ENCODE measurements at places on chromosomes 7 and 10.
A peak's percentile ranks its signal among the peaks of the same experiment; 100 is the strongest.

GRCh38 chr7:19139706-19140327 is 5.4 kb downstream of the FERD3L start:
- no peak for DNase-seq

- no peak for DNase-seq
Measured at GRCh38 chr7:101332026-101332425, 10.4 kb upstream of the IFT22 start.

GRCh38 chr7:33798686-33799325 is 106.5 kb upstream of the BMPER start:
- DNase-seq = no peak

- no peak for DNase-seq
Measured at GRCh38 chr10:47225219-47225927, 74.6 kb upstream of the GDF10 start.

DNA sequence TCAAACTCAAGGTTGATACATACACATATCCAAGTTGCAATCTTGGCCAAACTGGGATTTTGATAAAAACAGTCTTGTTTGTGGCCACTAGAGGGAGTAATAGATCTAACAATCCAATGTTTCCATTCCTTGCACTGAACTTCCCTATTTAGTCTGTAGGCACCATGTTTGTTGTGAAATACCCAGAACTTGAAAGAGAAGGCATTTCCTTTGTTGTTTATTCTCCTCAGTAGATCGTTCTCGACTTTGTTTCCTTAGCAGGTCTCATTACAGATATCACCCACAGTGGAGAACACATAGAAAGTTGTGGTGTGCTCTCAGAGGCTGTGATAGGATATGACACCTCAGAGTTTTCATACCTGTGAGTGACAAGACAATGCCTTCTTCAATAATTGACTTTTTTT is 70.3 kb upstream of the MXI1 start:
- DNase-seq = peak; percentile 74

- peak; percentile 35 for DNase-seq
Measured at GRCh38 chr7:100132697-100133151, 6.0 kb downstream of the MBLAC1 start.

GRCh38 chr7:149469806-149470205 is 8.9 kb upstream of the ZNF777 start:
- no peak for DNase-seq

GRCh38 chr7:131591687-131592319 is 35.4 kb upstream of the PODXL start:
- no peak for DNase-seq

DNA sequence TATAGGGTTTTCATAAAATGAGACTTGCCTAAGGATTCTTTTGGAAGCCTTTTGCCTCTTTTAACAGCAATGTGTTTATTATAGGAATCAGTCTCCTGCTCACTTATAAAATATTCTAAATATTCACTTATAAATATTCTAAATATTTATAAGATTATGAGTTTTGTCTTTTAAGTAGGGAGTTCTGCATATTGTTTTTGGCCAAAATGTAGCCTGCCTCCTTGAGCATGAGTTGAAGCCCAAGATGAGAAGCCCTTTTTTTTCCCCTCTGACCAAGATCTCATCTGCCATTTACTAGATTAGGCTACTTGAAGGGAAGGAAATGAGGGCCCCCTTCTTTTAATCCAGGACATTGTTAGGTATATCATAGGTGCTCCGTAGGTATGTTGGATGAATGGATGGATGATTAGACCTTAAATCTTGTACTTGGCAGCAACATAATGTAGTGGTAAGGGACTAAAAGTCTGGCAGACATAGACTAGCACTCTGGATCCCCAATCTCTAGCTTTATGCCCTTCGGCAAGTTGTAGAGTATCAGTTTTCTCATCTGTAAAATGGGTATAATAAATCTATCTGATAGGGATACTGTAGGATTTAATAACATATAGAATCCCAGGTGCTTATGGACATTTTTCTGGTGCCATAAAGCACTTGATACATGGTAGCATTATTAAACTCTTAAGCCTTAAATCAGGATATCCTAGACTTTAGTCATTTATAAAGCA is 59.1 kb downstream of the ARID5B start:
- no peak for DNase-seq

DNA sequence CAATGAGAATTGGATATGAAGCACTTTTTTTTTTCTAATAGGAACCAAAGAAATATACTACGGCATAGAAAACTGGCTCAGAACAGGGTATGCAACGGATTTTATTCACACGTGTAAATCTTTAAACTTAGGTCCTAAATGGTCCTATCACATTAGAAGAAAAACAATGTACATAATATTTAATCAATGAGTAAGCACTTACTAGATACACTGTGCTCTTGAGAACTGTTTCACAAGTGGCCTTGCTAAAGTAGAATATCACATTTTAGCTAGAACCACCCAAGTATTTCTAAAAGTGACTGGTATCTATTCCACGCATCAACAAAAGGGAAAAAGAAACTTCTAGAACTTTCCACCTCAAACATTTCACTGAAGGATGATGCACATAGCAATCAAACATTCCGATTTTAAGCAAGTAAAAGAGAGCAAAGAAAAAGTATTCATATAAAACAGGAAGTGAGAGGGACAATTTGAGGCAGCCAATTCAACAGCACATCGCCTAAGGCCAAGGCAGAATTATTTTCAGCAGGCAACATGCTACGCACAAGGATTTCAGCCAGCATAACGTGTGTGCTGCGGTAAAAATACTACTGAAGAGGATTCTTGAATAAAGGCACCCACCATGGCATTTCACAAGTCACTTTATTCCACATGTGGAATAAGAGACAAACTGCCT is 55.8 kb downstream of the PARD3 start:
- no peak for DNase-seq

DNA sequence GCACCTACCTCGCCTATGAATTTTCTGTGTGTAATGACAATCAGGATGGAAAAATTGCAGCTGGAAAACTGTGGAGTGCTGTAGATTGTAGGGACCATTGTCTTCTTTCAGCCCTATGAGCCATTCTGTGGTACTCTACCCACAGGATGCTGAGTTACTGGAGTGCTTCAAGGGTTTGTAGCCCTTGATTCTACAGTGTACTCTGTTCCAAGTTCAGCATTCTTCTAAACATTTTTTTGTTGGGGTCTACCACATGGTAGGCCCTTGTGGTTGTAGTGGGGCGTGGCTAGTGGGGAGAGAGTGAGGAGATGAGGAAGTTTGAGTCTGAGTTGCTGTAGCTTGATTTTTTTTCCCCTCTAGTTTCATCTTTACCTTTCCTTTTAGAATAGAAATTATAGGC is 33.5 kb downstream of the REEP3 start:
- no peak for DNase-seq

GRCh38 chr7:4815609-4816418 is 40.4 kb downstream of the AP5Z1 start:
- no peak for DNase-seq

- no peak for DNase-seq
Measured at GRCh38 chr10:115674496-115674895, 581.3 kb downstream of the ATRNL1 start.

- no peak for DNase-seq
Measured at GRCh38 chr7:138030679-138031351, 28.9 kb upstream of the CREB3L2 start.

DNA sequence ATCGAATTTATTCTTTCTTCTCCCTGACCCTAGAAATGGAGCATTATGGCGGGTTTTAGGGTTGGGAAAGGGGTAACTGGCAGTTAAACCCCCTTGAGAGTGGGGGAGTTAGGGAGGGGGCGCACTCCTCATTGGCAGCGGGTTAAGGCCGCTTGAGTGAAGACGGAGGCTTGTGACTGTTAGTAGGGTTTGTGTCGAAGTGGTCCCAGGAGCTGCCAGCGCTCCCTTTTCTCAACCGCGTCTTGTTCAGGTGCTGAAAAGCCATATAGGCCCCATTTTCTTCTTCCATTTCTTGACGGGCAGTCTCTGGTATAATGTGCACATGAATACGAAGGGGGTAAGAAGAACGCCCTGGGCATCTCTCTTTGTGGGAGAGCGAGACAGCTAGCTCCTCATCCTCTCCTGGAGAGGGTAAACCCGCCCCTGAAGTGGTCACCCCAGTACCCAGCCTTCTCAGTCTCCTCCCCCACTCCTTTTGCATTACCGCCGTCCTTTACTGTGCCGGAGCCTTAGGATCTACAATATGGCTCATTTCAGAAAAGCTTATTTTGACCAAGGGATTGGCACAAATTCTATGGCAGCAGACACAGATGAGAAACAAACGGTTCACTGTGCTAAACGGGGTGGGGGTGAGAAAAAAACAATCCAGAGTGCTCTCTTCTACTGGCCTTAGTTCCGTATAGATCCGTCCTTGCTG is 836 bp downstream of the KMT2E start:
- peak; percentile 60 for DNase-seq

DNA sequence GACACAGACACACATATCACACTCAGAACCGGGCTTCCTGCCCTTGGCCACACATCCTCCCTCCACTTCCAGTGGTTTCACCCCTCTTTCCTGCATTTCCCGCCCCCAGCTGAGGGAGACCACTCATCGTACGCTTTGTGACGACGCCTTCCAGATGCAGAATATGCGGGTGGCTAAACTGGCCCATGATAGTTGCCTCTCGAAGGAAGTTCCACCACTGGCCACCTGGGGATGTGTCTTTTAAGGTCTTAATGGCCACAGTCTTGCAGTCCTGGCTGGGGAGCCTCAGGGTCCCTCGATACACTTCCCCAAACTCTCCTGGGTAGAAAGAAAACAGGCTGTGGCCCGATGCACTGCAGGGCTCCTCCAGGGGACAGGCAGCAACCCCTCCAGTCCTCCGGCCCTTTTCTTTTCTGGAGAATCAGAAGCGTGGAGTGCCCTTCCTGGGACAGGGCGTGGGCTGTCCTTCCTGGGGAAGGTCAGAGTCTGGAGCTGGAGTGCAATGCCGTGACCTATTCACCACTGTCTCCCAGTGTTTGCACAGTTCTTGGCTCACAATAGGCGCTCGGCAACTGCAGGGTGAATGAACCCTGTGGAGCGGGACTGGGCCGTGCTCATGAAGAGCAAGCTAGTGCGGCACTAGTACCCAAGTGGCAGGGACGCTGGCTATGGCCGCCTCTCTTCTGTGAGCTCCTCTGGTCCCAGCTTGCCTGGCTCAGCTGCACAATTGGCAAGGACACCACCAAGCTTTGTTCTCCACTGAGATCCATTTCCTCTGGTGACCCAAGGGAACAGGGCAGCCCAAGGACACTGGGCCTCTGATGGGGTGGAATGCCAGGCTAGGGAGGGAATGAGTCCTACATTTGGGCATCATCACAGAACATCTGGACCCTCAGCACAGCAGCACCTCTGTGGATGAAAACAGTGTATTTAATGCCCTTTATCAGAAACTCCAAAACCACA is 13.2 kb downstream of the EPHA1 start:
- DNase-seq = no peak

DNA sequence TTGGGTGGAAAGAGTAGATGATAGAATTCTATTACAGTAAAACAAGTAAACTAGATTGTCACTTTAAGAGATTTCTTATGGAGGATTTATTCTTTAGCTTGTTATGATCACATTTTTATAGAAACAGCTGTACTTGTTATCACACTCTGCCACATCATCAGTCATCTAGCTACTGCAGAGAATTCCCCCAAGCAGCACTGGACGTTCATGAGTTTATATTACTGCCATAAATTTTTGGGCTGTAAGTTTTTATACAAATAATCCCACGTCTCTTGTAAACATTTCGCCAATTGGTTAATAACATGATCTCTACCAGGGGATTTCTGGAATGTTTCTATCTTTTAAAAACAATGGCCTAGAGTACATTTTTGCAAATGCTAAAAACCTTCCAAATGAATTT is 238.8 kb downstream of the POLR1F start:
- DNase-seq = no peak

DNA sequence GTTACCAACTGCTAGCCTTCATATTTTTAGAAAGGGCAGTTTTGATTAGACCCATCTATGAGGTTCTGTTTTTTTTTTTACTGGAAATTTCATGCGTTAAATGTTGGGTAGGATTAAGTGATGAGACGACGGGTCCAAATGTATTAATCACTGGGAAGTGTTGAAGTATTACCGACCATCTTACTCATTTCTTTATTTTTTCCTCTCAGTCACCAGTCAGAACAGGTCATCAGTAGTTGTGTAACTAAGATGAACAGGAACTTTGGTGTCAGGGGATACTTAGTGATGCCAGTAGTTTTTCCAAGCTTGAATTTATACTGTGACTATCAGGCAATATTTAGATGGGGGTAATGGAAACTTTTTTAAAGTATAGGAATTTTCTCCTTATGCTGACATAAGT is 14.2 kb downstream of the TFAM start:
- no peak for DNase-seq

- no peak for DNase-seq
Measured at GRCh38 chr7:5035276-5035675, 10.4 kb upstream of the RBAK start.

DNA sequence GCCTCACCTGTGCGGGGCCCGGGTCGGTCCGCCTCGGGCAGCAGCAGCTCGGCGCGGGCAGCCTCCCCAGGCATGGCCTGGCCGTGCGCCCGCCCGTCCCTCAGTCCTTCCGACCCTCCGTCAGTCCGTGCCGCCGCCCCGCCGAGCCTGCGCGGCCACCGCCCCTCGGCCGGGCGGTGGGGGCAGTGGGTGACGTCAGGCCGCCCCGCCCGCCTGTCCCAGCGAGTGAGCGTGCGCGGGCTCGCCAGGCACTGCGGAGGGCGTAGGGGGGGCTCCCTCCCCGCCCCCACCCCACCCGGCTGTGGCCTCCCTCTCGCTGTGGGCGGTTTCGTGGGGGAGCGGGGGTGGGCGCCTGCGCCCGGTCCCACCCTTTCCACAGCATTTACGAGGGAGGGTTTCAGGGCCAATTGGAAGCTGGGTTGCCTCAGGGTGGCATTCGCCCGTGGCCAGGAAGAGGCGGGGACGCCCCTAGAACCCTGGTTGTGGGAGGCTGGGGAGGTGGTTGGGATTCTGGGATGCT is at the start of gene NACAD:
NACAD (minus strand) TSS at position 149 of the 520 bp plus-strand sequence; CDS start at position 74, 75 bp downstream.
- DNase-seq = peak; percentile 93

- DNase-seq = peak; percentile 5
Measured at GRCh38 chr7:120060281-120060680, 212.7 kb upstream of the KCND2 start.

DNA sequence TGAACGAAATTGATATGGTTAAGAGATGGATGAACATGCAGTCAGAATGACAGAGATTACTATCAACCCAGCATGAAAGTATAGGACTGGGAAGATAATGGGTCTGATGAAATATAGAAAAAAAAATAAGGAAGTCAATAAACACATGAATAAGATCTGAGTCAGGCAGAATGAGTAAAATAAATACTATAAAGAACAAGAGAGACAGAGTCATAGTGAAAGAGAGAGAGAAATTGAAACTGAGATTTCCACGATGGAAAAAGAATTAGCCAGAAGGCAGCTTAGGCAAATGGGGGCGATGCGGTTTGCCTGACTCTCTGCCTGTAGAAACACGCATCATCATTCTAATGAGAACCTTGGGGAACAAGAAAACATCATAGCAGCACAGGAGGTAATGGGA is 26.6 kb downstream of the SEMA3D start:
- DNase-seq = no peak

- no peak for DNase-seq
Measured at GRCh38 chr10:1257274-1257673, 201.1 kb downstream of the WDR37 start.

- DNase-seq = no peak
Measured at GRCh38 chr7:52936750-52937149, 98.7 kb upstream of the POM121L12 start.

Measured in cerebellum (tissue), 4 donors.